ENCODE measurements at places on chromosomes 12 and 14.

DNA sequence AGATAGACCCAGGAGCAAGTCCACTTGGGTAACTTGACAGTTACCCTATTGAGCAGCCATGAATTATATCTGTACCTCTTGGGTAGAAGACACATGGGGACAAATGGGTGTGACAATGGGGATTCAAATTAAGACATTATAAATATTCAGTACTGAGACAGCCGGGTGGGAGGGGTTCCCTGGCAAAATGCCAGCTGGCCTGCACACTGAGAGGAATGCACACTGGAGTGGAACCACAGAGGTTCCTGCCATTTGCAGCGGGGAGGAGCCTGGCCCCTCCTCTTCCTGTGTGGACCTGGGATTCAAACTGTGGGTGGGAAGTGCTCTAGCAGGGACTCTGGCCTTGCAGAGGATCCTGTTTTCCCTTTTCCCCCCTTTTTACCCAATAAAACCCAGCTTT lies 118.7 kb upstream of the CDKN3 start:
- DNase-seq: no peak

DNA sequence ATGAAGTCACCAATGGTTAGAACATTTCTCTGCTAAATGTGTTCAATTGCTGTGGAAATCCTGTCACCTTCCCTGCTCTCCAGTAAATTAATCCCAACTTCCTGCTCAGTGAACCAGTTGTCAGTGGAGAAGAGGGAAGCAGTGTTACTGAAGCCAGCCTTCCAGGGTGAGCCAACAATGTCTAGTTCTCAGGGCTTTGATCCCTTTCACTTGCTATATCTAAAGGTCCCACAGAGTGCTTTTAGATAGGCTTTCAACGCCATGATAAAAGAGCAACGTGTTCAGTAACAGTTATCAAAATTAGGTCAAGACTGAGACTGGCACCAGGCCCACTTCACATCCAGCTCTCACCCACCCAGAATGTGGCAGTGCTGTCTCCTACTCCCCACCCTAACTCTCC lies 139.7 kb downstream of the KCNH5 start:
- no peak for DNase-seq

DNA sequence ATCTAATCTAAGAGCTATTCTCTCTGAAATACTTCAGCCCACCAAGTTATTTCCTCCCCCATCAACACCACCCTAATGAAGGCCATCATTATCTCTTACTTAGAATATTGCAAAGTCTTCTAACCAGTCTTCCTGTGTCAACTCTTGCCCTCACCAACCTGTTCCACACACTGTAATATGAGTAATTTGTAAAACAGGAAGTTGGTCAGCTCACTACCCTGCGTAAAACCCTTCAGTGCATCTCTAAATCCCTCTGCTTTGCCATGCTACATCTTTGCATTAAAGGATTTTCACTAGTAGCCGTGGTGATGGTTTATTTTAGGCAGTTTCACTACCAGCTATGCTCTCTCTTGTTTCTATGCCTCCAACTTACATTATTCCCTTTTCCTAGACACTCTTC lies 70.0 kb downstream of the KIF21A start:
- DNase-seq: peak; percentile 11

- no peak for DNase-seq
Measured at GRCh38 chr14:34676516-34677211, 37.7 kb downstream of the CFL2 start.

DNA sequence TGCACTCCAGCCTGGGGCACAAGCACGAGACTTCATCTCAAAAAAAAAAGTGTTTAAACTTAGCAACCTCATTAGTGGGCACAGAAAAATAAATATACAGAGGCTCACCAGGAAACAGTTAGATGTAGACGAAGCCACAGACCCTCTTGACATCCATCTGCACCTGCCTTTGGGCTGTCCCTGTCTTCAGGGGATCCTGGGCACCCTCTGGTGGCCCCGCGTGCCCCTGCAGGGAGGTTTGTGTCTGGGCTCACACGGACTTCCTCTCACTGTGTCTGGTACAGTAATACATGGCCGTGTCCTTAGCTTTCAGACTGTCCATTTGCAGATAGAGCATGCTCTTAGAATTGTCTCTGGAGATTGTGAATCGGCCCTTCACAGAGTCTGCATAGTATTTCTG lies 916.5 kb downstream of the TMEM121 start:
- DNase-seq: peak; percentile 17

DNA sequence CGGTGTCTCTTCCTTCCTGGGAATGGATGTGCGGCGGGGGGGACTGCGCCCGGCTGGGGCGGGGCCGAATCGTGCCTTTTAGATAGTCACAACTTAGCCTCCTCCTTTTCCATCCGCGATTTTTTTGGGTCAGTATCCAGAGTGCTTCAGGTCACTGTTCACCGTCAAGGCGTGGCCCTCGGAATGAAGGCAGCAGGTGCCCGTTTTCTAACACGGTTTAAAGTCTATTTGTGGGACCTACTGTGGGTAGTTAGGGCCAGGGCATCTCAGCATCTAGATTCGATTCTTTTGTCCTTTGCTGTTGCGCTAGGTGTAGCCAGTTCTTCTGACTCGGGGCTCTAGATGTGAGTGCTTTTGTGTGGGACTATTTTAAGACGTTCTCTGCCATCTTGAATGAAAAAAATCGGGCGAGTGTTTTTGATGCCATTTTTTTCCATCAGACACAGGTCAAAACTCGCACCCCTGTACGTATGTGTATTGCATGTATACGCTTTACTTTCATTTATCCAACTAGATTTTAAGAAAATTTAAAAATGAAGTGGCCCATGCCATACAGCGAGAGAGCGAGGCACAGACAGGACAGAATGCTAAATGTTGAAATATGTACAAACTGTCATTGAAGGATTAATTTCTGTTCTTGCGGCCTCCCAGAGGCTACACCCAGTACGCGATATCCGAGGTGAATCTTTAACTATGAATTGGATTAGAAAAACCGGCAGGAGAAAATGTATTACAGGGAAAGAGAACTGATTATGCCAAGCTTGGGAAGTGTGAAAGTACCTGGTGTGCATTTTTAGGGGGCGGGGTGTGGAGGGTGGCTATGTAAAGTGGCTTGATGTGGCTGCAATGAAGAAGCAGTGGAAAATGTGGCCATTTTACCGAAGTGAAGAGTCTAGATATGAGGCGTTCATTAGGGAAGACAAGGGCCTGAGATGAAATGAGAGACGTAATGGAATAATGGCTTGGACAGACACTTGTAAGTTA lies 835 bp downstream of the VEZT start:
- DNase-seq: peak; percentile 16

DNA sequence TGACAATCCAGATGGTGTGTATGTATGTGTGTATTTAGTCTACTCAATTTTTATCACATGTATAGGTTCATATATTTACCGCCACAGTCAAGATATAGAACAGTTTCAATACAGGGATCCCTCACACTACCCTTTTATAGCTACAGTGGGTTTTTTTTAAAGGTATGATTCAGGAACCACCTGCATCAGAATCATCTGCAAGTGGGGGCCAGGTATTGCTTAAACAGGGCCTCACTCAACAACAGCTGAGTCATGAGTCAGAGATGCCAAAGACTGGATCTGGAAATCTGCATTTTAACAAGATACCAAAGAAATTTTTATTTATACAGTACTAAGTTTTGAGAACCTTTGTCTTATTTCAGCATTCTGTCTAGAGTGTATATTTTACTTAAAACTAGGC lies 117.6 kb downstream of the SLC35F4 start:
- DNase-seq: no peak

DNA sequence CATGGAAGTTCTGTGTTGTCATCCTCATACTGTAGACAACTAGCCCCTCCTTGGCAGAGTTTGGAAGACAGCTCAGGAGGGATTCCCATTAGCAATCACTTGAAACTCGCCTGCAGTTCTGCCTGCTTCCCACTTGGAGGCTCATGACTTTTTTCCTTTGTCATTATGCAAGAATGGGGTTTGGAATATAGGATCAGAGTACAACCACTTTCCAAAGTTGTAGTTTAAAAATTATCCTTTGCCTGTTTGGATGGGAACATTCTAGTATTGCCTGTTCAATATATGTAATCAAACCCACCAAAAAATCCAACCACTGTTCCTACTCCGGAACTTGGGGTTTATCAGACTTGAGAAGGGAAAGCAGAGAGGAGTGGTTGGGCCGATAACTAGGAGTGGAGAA lies 2.1 kb upstream of the GPD1 start:
- DNase-seq: no peak

DNA sequence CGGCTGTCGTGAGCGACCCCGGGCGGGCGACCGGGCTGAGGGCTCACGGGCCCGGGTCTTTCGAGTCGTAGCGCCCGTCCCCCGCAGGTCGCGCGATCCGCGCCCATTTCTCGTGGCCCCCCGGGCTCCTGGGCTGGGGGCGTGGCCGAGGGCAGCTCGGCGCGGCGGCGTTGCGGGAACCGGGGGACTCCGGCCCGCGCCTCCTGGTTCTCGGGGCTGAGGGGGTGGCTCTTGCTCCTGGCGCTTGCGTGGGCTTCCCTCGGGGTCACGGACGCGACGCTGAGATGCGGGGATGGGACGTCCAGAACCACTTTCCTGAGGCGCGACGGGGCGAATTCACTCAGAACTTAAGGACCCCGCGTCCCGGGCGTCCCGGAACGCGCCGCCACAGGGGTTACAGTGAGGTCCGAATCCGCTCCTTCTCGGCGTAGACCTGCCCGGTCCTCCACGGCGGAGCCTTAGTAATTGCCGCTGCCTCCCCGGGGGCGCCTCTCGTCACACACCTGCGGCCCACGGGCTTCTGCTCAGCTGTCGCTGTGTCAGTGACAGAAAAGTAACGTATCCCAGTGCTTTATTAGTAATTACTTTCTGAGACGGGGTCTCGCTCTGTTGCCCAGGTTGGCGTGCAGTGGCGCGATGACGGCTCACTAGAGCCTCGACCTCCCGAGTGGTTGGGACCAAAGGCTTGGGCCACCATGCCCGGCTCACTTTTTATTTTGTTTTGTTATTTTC lies 606 bp downstream of the EP400 start:
- DNase-seq: no peak

- DNase-seq: no peak
Measured at GRCh38 chr12:6145564-6145963, 21.1 kb upstream of the VWF start.

DNA sequence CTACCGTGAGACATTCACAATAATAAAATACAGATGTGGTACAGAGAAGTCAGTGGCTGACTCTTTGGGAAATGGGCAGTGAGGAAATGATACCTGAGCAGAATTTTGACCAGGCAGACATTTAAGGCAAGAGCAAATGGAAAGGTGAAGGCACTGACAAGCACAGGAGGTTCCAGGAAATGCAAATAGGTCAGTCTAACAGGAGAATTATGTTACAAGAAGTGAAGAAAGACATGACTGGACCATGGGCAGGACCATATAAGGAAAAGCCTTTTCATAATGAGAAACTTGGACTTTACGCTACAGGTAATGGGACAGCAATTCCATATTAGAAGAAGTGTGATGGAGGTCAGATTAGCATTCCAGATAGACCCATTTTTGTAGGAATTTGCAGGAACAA lies 338.9 kb downstream of the PDZRN4 start:
- DNase-seq: no peak

DNA sequence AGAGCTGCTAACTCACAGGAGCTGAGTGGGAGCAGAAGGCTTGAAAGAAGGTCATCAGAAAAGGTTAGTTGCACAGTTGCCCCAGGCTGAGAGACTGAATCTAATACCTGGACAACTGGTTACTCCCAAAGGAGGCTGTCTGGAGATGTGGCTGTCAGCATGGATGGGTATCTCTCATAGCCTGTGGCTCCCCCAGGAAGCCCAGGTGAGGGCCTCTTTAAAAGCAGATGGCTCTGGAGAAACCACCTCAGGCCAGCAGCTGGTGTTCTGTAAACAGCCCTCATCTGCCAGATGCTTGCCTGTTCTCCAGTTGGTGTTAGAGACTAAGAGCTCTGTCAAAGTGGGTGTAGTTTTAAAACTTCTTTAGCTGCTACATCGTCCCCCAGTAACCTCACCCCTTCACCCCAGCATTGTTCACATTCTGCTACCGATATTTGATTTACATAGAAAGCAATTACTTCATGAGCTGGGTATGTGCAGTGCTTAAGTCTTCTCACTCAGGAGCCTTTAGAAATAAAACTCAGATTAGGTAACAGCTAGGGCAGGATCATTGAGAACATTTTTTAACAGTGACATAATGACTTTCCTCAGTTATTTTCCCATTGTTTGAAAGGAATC lies 25.8 kb downstream of the DACT1 start:
- no peak for DNase-seq

DNA sequence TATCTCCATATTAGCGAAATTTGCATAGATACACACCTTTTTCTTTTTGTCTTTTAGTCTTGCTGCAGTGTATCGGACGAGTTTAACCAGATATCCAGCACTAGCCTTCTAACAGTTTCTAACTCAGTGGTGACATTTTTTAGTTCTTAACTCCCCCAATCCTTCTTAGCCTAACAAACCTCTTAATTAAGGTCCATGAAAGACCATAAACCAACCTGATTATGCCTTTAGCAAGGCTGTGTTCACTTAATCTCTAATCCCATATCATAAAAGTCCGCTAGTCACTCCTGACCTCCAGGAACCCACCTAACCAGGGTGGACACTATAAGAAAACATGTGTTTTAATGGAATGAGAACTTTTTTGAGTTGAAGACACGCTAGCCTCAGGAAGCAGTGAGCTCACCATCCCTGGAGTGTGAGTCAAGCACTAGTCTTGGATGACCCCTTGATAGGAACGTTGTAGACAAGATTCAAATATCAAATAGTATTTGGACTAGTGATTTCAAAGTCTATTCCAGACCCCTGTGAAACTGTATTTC lies 9.5 kb downstream of the CDKN1B start:
- DNase-seq: no peak

- no peak for DNase-seq
Measured at GRCh38 chr12:45051572-45052125, 750 bp upstream of the DBX2 start.

GRCh38 chr14:42368234-42368633 lies 761.6 kb downstream of the LRFN5 start:
- DNase-seq: no peak

DNA sequence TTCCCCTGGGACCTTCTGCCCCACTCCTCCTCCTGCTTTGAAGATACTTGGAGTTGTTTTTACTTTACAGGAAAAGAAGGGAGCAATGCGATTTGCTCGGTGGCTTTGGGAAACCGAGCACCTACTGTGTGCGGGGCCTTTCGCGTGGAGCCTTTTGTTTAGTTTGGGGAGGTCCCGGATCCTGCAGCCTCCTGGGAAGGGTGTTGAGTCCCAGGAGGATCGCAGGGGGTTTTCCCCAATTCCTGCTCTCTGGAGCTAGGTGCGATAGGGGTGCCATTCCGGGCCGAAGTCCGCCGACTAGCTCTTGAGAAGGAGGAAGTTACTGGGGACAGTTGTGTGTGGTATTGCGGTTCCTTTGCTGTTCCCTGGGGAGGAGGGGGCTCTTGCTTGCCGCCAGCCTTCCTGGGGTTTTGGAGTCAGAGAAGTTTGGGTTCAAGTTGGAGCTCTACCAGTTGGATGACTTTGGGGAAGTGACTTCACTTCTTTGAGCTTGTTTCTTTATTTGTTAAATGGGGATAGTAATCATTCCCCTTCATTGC lies 1.1 kb downstream of the BRI3BP start:
- DNase-seq: no peak
